Muscle of leg (tissue), 16 donors: ENCODE measurements at places on chromosomes 3 and 15. TPM values are rescaled to one million over a fixed set of nuclear protein-coding genes. Genes with fewer than 3 reads are reported as not detected.

Gene GASK1A
- 14.6 TPM for total RNA-seq

Gene CKMT1B
- not detected for total RNA-seq

Gene GHSR
- not detected for total RNA-seq

Gene MESP1
- 0.75 TPM for total RNA-seq

Gene MKRN2OS
- total RNA-seq, result not detected
